ENCODE measurements at places on chromosomes 1 and 21.

DNA sequence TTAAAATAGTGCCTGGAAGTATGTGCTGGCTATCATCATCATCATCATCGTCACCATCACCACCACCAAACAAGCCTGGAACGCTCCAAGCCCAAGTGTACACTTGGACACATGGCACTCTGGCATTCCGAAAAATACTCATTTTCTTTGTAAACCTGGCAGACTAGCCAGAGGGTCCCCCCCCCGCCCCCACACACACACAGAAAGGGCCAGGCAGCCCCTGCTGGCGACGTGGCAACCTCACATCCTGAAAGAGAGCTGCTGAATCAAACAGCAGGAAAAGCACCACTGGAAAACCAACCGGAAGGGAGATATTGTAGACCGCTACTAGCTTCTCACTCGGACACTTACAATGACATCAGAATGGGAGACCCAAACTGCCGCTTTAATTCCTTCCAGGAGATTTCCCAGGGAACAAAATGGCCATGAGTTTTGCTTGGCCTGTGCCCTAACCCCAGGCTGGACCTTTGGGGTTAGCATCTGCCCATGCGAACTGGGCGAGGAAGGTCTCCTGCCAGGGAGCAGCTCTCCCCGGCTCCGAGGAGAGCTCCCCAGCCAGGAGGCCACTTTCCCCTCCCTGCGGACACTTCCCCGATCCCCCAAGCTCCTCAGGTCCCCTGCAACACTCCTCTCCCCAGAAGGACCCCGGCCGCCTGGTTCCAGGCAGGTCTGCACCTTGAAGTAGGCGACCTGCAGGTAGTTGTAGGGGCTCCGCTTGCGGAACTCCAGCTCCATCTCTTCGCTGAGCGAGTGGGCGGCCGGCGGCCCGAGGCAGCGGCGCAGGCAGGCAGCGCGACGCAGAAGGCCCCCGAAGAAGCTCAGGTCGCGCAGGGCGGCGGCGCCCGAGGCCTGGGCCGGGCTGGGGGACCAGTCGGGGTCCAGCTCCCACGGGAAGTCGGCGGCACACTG is 742 bp downstream of the P3H1 start:
- DNase-seq, result peak; percentile 42

GRCh38 chr1:174112489-174113162 is 46.7 kb upstream of the RABGAP1L start:
- DNase-seq, result no peak

DNA sequence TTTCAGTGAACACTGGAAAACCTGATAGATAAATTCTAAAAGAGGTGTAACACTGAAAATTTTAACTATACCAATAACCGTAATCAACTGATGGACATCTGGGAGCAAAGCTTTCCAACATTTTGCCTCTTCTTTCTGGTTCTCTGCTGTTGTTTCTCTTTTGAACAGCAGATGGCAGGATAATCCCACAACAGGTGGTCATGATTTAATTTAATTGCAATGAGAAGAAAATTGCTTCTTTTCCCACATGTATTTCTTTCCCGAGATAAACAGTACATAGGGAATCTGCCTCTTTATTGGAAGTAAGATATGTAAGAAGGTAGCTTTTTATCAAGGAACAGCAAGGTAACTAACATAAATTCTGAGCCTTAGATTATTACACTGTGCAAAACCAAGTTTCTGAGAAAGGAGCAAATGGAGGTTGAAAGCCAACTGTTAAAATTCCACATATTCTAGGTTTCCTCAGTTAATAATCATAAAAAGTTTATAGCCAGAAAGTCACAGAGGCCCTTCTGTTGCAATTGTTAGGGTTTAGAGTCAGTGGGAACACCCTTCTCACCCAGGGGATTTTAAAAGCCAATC is 72.9 kb downstream of the RPS6KA1 start:
- no peak for DNase-seq

- peak; percentile 15 for DNase-seq
These were observed 513 bp downstream of the GTF2B start for GRCh38 chr1:88890791-88891317.

DNA sequence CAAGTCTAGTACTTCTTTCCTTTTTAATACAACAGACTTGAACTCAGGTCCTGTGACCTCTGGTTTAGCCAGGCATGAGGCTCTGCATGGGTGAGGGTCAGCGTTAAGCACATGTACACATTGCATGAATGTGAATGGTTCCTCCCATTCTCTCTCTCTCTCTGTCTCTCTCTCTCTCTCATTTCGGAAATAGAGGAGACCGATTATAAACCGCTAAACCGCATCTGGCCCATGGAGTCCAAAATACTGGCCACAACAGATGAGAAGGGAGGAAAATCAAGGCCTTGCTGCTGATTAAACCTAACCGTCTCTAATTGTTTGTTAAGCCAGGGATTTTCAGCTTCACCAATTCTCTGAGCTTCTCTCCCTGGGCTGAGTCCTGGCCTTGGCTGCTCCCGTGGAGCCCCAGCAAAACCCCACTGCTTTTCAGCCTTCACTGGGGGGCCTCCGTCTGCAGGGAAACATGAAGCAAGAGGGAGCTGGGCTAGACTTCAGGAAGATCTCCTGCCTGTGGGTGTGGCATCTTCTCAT is 6.6 kb downstream of the RSPO1 start:
- DNase-seq, result no peak

GRCh38 chr1:177384461-177384860 is 213.7 kb downstream of the BRINP2 start:
- DNase-seq, result no peak

DNA sequence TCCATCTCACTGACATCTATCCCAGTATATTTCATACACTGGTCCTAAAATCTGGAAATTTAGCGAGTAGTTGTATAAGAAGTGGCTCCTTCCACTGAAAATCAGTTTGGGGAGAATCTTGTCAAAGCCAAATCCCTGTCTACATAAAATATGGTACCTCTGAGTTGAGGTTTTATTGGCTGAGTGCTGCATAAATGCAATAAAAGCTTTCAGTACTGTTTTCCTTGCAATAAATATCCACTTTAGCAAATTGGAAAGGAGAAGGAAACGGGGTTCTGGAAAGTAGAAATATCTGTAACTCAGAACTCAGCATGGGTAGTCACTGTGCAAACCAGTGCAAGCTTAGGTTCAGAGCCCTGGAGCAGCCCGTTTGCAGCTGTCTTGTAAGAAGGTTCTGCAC is 580.2 kb downstream of the SMYD3 start:
- no peak for DNase-seq

Data from stimulated activated CD4-positive, alpha-beta T cell treated with anti-CD3 and anti-CD28 coated beads, Interleukin-12 subunit alpha, Interleukin-12 subunit beta, amount 100 ng/mL, for 24 hours (primary cell).